Stimulated activated CD4-positive, alpha-beta T cell treated with anti-CD3 and anti-CD28 coated beads, Interleukin-1b, Interleukin-23, amount 100 ng/mL, for 48 hours (primary cell): ENCODE measurements at places on chromosomes 12 and 14.

DNA sequence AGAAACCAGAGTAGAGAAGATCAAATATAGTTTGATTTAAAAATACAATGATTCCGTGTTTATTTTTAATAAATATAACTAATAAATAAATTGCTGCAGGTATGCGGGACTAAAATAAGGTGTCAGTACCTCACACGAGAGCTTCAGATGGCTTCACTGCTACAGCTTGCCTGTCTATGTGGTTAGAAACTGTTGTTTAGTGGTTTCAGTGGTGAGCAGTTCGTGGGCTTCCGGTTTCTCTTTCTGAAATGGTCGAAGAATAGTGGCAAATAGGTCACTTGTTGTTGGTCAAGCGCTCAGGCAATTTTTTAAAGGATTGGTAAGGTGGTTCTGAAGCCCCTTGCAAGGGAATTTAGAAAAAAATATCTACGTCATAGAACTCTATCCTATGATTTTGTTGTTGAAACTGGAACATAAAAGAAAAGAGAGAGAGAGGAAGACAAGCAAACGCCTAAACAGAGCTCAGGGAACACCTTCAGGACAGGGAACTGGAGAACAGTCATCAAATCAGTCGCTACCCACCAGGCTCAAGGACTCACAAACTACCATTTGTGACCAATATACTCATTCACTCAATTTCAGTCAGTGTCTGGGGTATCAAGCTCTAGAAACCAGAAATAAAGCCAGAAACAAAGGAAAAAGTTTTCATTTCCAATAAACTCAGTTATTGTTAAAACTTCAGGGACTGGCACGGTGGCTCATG, 31.3 kb downstream of the GABARAPL1 start:
- no peak for DNase-seq

DNA sequence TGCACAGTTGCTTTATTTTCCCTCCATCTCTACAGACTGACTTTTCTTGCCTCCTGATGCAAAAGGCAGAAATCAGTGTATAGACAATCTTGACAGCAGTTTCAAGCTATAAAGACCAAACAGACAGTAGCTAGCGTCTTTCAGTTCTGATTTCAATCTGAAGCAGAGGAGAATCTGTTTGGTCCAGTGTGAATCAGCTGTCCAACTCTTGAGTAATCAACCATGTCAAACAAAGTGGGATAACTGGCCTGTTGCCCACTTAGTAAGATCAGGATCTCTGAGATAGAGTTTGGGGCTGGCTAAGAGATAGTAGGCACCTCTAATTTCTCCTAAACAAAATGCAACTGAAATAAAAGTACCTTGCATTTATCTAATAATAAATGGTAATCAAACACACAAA, 797.4 kb upstream of the FBXO33 start:
- DNase-seq: no peak

GRCh38 chr12:23004473-23005020, 379.6 kb downstream of the ETNK1 start:
- no peak for DNase-seq

DNA sequence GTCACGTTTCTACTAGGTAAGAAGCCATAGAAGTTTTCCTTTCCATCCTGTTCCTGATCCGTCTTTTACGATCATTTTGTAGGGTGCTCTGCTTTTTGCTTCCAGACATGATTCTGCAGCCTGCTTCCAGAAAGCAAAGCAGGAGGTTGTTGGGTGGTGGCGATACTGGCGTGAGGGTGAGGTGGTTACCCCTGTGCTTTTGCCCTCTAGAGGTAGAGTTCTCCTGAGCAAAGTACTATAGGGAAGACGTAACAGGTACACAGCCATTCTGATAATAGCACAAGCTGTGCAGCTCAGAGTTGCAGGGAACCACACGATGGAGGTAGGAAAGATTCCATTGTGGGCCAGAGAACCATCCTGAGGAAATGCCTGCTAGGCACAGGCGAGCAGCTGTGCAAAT, 186.0 kb downstream of the PAH start:
- DNase-seq: no peak

DNA sequence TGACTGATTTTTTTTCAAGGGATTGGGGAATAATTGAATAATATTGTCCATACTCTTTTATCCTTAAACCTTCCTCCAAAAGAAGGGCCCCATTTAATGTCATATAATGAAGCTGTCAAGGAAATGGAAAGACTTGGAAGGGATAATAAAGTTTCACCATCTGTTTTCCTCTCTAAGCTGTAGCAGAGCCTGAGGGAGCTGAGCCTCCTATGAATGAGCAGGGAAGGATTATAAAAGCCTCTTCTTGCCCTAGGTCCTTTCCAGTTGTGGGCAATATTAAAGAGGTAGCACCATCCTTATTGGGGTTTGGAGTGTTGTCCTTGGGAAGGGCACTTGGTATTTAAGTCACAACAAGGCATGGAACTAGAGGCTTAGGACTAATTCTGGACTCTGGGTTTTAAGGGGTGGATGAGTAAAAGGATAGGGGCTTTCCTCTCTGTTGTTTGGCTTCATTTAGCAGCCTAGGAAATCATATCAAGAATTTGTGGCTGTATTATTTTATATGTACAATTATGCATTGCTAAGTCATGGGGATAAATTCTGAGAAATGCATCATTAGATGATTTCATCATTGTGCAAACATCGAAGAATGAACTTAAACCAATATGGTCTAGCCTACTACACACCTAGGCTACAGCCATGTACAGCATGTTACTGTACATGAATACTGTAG, 408.5 kb upstream of the DCN start:
- no peak for DNase-seq

- DNase-seq: no peak
These were observed 92.3 kb upstream of the SLCO1C1 start for GRCh38 chr12:20602641-20603391.

DNA sequence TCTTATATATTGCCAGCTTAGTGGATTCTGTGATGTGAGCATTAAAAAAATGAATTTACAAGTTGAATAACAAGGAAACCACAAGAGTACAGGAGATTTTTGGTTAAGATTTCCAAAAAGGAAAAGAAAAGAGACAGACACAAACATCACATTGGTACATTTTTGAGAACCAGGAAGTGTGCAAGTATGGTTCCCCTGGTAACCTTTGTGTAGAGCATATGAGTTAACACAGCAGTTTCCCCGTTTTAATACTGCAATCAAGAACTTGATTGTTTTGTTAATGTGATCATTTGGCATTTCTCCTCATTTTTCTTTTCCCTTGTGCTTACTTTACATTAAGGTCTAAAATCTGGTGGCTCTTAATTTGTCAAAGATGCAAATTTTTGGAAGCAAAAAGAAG, 490.4 kb upstream of the ATP2B1 start:
- no peak for DNase-seq

GRCh38 chr12:16675438-16675837, 69.5 kb upstream of the LMO3 start:
- no peak for DNase-seq
